ENCODE measurements at places on chromosomes 5 and 9.

GRCh38 chr5:150024346-150024984 lies 23.9 kb downstream of the HMGXB3 start:
- DNase-seq, result no peak

GRCh38 chr5:16229357-16229940 lies 49.9 kb upstream of the MARCHF11 start:
- DNase-seq, result no peak

DNA sequence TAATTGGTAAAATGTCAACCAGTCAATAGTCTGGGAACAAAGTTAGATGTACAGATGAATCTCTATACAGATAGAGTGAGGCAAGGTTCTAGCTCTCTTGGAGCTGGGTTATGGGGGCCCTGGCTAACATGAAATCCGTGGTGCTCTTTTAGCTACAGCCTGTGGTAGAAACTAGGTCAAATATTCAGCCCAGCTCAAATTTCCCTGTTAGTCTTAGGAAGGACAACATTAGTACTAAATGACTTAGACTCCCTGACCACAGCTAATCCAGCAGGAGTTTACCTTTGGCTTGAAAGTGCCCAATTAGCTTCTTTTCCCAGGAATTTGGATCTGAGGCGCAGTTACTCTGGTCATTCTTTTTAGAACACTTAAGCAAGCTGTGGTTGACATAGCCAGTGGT lies 170.5 kb downstream of the DMRTA1 start:
- no peak for DNase-seq

- DNase-seq, result no peak
Observed at GRCh38 chr9:138022121-138022741, 144.6 kb downstream of the CACNA1B start.

GRCh38 chr5:41770799-41771198 lies 99.4 kb downstream of the OXCT1 start:
- no peak for DNase-seq
